ENCODE measurements at places on chromosomes 2 and 18.

DNA sequence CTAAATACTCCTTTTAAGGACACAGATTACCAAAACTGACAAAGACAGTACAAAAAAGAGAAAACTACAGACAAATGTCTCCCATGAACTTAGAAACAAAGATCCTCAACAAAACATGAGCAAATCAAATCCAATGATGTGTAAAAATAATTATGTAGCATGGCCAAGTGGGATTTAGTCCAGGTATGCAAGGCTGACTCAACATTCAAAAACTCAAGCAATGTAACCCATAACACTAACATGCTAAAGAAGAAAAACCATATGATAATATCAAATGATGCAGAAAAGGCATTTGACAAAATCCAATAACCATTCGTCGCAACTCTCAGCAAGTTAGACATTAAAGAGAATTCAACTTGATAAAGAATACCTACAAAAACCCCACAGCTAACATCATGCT lies 239.0 kb upstream of the KLHL29 start:
- DNase-seq: no peak

GRCh38 chr2:98773169-98773568 lies 42.2 kb upstream of the MGAT4A start:
- no peak for DNase-seq

DNA sequence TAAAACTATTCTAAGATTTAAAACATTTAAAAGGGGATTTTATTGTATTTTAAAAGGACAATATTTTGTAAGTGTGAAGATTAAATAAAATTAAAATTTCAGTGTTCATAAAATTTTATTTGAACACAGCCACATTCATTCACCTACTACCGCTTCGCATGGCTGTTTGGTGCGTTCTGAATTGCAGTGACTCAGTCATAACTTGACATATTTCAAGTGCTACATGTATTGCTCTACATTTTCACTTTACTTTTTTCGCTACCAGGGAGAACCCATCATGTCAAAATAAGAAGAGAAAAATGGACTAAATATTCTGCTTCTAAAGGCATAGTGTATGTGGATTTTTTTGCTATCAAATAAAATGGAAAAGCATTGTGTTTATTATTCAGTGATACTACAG lies 8.7 kb downstream of the PTH2R start:
- DNase-seq: no peak

DNA sequence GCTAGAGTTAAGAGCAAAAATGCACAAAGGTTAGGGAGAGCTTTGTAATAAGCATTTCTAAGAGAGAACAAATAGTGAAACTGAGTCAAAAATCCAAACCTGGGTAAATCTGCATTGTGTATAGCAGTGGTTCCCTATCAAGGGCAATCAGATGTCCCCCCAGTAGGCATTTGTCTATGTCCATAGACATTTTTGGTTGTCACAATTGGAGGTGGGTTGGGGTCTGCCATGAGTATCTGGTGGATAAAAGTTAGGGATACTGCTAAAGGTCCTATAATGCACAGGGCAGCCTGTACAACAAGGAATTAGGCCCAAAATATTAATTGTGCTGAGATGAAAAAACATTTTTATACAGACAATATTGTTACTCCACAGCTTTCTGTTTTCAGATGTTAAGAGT lies 21.0 kb downstream of the NOP58 start:
- DNase-seq: no peak

GRCh38 chr18:32276906-32277305 lies 87.1 kb downstream of the MEP1B start:
- no peak for DNase-seq

- DNase-seq: no peak
Measured at GRCh38 chr2:149315461-149315860, 14.9 kb upstream of the LYPD6 start.

GRCh38 chr2:47218899-47219525 lies 63.9 kb upstream of the STPG4 start:
- DNase-seq: no peak

DNA sequence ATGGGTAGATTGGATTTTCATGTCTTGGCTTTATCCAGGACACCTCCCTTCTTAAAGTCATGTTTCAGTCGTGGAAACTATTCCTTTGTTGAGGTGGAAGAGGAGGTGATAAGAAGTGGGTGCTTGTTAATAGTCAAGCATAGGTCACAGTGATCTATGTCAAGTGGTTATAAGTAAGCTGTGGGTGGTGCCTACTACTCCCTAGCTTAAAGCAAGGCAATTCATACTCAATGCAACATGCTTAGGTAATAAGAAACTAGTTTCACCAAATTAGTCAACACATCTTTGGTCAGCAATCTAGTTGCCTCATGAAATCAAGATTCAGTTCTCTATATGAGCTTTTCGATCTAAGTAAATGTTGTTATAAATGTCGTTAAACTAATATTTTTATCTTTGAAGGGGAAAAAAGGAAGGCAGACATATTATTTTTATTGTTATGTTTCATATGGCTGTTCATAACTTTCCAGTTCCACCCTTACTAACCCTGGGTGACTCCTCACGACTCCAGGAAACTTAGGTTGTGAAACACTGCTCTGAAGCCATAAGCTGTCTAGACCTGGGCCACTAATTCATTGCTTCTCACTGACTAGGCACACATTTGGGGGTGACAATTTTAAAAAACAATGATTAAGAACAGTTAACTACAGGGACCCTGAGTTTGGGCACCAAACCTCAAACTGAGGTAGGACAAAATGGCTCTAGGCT lies 5.8 kb upstream of the ABCB11 start:
- DNase-seq: no peak

- no peak for DNase-seq
Measured at GRCh38 chr2:105373895-105374401, 24.9 kb downstream of the FHL2 start.

GRCh38 chr2:226837787-226838603 lies 2.1 kb downstream of the RHBDD1 start:
- DNase-seq: no peak

DNA sequence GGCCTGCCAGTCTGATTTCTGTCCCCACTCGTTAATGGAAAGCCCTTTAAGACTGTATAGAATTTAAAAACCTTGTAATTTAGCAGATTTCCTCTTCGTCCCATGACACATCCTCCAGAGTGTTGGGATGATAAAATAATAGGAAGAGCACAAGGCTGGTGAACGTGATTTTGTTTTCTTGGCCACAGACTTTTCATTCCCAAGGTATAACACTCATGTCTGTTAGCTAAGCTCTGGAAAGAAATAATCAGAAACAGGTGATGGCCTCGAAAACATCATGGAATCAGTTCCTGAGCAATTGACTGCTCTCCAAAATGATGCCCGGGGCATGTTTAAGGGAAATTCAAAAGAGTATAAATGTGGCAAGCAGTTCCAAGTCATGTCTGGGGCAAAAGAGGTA lies 337.8 kb upstream of the TCF4 start:
- DNase-seq: no peak

DNA sequence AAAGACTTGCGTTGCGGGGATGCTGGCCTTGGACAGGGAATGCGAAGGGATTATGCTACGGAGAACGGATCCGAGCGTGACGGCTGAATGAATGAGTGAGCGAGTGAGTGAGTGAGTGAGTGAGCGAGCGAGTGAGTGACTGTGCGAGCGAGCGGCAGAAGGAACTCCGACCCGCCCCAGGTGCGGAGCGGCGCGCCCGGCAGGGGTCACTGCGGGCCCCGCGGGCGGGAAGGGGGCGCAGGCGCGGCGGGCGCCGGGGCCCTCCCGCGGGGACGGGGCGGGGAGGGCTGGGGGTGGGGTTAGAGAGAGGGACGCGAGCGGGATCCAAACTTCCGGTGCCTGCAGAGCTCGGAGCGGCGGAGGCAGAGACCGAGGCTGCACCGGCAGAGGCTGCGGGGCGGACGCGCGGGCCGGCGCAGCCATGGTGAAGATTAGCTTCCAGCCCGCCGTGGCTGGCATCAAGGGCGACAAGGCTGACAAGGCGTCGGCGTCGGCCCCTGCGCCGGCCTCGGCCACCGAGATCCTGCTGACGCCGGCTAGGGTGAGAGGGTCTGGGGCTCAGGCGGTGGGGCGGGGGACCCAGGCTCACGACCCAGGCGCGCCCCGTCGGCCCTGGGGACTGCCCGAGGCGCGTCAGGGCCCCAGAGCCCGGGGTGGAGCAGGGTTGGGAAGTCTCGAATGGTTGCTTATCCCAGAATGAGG lies at the start of gene ITM2C:
Gene ITM2C (plus strand): TSS at position 338 of the 702 bp plus-strand sequence. CDS start 84 bp downstream, at position 422.
- peak; percentile 60 for DNase-seq

DNA sequence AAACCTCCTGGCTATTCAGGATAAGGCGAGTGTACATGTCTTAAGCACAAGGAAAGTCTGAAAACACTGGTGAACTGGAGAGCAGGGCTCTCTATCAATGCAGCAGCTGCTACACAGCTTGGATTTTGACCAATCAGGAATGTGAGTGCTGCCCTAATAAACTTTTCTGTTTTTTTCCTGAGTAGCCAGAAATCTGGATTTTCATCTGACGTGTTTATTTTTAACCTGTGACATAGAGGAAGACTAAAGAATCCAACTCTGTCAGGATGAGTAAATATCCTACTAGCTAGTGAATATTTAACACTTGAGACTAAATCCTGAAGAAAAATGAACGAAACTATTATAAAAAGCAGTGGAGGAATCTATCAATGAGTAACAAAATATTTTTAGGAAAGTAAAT lies 1638.9 kb downstream of the LRP1B start:
- DNase-seq: no peak

DNA sequence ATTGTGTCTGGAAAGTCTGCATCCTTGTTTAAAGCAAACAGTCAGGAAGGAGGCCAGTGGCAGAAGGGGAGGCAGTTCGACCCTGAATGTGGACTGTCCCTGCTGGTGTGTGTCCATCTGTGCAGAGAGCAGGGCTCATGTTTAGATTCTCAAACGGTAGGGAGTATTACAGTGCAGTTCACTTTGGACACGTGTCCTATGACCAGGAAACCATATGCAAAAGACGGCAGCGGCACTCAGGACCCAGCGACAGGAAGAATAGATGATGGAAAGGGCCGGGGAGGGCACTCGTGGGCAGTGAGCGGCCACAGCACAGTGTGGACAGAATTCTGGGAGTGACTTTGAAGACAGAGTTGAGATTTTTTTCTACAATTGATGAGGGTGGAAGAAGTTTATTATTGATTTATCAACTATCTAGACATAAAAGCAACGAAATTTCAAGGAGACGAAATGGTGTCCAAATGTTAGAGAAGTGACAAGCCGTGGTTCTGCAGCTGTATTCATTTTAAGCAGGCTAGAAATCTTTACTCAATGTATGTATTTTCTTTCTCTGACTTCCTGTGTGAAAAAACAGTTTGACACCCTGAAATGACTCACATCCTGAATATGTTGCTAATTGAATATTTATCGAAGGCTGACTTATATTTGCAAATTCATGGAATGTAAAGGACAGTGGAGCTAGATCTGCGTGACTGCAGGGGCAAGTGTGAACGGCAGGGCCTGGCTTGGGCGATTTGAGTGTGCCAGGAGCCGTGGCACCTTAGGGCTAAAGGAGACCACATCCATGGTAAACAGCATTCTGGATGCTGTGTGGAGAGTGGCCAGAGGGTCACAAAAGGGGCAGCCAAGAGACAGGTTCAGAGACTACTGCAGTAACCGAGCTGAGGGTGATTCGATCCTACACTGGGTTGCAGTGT lies 214.2 kb downstream of the PTGR3 start:
- no peak for DNase-seq

GRCh38 chr18:427005-427404 lies 73.5 kb downstream of the COLEC12 start:
- no peak for DNase-seq

- no peak for DNase-seq
Measured at GRCh38 chr2:182110347-182110746, 124.7 kb downstream of the PPP1R1C start.

DNA sequence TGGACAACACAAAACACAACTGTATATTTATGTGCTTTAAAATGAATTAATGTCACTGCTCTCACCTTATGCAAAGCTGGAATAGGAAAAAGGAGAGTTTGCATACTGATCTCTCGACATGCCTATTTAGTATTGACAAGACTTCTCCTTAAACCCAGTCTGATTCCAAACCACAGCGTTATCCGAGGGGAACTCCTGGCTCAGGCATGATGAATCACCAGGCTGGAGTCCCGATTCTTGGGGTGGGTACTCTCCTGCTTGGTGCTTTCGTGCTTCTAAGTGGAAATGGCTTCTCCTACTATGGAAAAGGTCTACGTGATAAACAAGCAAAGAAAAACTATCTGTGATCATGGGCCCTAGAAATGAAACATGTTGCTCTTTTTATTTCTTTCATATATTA lies 88.9 kb upstream of the SLC35G4 start:
- DNase-seq: no peak

DNA sequence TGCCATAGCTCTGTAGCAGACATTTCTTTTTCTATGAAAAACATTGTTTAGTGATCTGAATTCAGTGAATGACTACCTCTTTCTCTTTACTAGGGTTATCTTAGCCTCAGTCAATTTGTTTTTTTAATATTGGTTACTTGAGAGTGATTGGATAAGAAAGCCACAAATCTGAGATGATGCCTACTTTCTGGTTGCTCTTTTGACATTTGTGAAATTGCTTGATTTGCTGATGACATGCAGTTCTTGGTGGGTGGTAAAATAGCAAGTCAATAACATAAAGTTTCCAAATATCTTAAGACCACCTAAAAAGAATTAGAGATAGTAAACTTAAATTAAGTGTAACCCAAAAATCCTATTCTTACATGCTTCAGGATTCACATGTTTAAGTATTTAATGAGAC lies 199.5 kb upstream of the STON1 start:
- DNase-seq: no peak

GRCh38 chr2:174535757-174536703 lies 49.2 kb upstream of the GPR155 start:
- DNase-seq: peak; percentile 12

DNA sequence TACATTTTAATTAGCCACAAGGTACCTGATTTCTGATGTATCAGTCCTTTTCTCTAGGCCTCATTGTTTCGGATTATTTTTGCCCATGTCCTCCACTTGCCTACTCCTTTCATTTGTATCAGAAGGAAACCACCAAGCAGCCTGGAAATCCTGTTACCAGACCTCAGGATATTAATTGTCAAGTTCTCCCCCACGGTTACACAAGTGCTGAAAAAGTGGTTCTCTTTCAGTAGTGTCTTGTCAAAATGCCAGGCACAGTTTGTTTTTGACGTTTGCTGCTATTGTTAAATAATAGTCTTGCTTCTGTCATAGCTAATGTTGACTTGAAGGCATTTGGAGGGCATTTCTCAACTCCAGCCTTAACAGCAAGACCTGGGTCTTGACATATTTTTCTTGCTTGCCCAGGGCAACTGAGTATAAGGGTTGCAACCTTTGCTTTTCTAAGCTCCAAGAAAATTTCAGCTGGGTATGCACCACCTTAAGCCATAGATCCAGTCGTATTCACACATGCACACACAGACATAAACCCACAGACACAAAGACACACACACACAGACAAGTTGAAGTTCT lies 31.0 kb downstream of the INSIG2 start:
- no peak for DNase-seq

DNA sequence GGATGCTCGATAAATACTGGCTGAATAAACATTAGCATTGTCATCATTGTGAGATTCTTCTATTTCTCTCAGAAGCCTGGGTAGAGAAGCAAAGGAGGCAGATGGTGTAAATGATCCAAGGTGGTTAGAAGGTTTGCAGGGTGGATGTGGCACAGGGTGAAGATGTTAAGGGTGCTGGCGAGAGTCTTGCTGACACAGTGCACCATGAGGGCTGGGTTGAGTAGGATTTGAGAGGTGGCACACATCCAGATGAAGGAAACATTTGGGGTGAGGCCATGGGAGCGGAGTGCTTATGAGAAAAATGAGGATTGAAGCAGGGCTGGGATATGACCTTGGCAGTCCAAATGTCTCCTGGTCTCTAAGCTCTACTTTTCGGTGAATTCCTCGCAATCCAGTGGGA lies 17.8 kb upstream of the CPO start:
- DNase-seq: no peak

All from NCI-H146 (cell line).